Activated CD4-positive, alpha-beta T cell treated with anti-CD3 and anti-CD28 coated beads, Interleukin-2, amount 10 ng/mL, durations not matched to agents 7 days and 5 days (primary cell): ENCODE measurements at places on chromosomes 3 and 15. TPM values are rescaled to one million over a fixed set of nuclear protein-coding genes. Genes with fewer than 3 reads are reported as not detected.
A peak's percentile ranks its signal among the peaks of the same experiment; 100 is the strongest.

DNA sequence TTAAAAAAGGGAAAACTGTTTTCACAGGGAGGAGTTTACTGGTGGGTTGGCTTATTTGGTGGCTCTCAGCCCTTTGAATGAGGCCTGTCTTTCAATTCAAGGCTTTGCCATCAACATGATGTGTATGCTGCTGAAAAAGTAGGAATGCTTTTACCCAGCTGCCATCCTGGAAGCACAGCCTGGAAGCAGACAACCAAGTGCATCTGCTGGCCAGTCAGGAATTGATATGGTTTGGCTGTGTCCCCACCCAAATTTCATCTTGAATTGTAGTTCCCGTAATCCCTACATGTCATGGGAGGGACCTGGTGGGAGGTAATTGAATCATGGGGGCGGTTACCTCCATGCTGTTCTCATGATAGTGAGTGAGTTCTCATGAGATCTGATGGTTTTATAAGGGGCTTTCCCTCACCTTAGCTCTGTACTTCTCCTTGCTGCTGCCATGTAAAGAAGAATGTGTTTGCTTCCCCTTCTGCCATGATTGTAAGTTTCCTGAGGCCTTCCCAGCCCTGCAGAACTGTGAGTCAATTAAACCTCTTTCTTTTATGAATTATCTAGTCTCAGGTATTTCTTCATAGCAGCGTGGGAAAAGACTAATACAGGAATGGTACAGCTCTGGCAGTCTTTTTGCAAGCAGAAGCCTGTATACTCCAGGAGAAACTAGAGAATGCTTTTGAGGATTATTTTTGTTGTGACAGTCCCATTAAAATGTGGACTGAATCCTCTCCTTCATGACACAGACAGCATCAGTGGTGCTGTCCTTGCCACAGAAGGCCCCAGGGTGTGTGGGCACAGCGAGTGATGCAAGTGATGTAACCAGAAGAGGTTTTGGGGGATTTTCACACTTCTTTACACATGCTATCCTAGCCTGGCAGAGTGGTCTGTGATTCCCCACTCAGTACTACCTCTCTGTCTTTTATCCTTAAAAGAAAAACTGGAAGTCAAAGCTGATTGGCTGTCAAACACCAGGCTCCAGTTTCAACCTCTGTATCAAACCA, 20.0 kb downstream of the PLCL2 start:
- H3K4me3 ChIP-seq, result no peak overlapping the region
- peaks cover 39% of the 10 kb centered on the region for H3K36me3 ChIP-seq
- DNase-seq, result no peak
- peak overlapping the region; percentile 27 for H3K27ac ChIP-seq

The CCDC33 gene
- total RNA-seq, result not detected

The STRC gene
- total RNA-seq, result 0.20 TPM

GRCh38 chr3:77055841-77056341, 16.0 kb downstream of the ROBO2 start:
- no peaks in the 10 kb centered on the region for H3K4me1 ChIP-seq
- H3K27me3 ChIP-seq, result no peaks in the 10 kb centered on the region
- H3K4me3 ChIP-seq, result no peak overlapping the region
- DNase-seq, result no peak

GRCh38 chr3:110318108-110318507, 753.5 kb upstream of the NECTIN3 start:
- H3K4me3 ChIP-seq, result no peak overlapping the region
- H3K4me1 ChIP-seq, result no peaks in the 10 kb centered on the region
- no peaks in the 10 kb centered on the region for H3K36me3 ChIP-seq
- H3K27ac ChIP-seq, result no peak overlapping the region

- peaks cover 3% of the 10 kb centered on the region for H3K4me1 ChIP-seq
- no peaks in the 10 kb centered on the region for H3K36me3 ChIP-seq
- DNase-seq, result no peak
- H3K4me3 ChIP-seq, result no peak overlapping the region
- no peak overlapping the region for H3K27ac ChIP-seq
- H3K27me3 ChIP-seq, result peaks cover 20% of the 10 kb centered on the region
These were observed 9.8 kb downstream of the CTXND1 start for GRCh38 chr15:80242132-80242769.

- no peak overlapping the region for H3K27ac ChIP-seq
- H3K4me1 ChIP-seq, result peaks cover 5% of the 10 kb centered on the region
- no peak overlapping the region for H3K4me3 ChIP-seq
- no peak for DNase-seq
- H3K27me3 ChIP-seq, result no peaks in the 10 kb centered on the region
- H3K36me3 ChIP-seq, result no peaks in the 10 kb centered on the region
These were observed 151.0 kb upstream of the MLF1 start for GRCh38 chr3:158419820-158420653.

The IQCH gene
- total RNA-seq, result 0.89 TPM

- H3K4me3 ChIP-seq, result no peak overlapping the region
- H3K27me3 ChIP-seq, result no peaks in the 10 kb centered on the region
- DNase-seq, result no peak
These were observed 108.1 kb upstream of the GMNC start for GRCh38 chr3:190970560-190970959.

DNA sequence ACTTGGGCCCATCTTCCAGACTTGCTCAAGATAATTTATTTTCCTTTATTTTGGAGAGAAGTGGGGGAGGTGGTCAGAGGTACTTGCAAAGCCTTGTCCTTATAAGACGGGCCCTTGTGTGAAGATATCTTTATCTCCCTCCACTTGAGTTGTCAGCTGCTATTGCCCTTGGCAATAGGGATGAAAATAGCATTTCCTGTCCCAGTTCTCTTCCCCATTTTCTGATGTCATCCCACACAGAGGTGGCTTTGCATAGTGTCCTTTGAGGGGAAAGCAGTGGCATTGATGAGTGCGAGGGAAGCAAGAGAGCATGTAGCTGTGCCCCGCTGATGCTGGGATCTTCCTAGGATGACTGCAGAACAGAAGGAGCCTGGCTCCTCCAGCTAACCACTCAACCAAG, 41.9 kb upstream of the TUBGCP5 start:
- H3K27me3 ChIP-seq, result peaks cover 2% of the 10 kb centered on the region
- no peak overlapping the region for H3K27ac ChIP-seq
- no peaks in the 10 kb centered on the region for H3K4me1 ChIP-seq
- H3K4me3 ChIP-seq, result no peak overlapping the region

GRCh38 chr15:23670970-23671369, 16.1 kb downstream of the NDN start:
- no peaks in the 10 kb centered on the region for H3K4me1 ChIP-seq
- H3K27ac ChIP-seq, result no peak overlapping the region
- H3K36me3 ChIP-seq, result no peaks in the 10 kb centered on the region
- no peak for DNase-seq
- H3K4me3 ChIP-seq, result no peak overlapping the region
- no peaks in the 10 kb centered on the region for H3K27me3 ChIP-seq

- H3K27me3 ChIP-seq, result no peaks in the 10 kb centered on the region
- H3K4me3 ChIP-seq, result no peak overlapping the region
- no peak overlapping the region for H3K27ac ChIP-seq
- no peaks in the 10 kb centered on the region for H3K36me3 ChIP-seq
- H3K4me1 ChIP-seq, result no peaks in the 10 kb centered on the region
- no peak for DNase-seq
These were observed 543.7 kb upstream of the ADAMTS9 start for GRCh38 chr3:65231544-65231943.

DNA sequence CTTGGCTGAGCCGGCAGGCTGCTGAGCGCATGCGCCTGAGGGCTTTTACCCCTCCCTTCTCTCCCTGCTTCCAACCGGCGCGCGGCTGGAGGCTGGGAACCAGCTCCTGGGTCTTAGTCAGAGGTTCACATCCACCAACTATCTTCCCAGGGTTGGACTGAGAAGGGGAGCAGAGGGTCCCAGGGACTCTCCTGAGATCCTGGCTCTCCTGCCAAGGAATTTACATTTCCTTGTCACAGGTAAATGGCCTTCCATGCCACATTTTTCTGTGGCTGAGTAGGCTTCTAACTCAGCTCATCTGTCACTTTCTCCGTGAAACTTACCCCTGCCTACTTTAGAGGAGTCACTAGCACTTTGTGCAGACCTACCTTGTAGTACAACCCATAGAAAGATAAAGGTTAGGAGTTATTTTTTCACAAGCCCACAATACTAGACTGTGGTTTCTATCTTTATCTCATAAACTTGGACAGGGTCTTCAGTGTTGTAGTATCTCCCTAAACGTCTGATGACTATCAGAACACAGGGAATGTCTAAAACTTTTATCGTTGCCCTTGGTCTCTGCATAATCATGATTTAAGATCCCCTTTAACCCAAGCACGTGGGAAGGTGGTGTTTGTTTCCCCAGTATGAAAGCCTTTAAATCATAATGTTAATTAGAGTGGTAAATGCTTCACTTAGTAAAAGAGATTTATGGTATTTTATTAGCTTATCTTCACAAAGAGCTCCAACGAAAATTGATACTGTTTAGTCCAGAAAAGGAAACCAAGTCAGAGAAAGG, 638 bp upstream of the TBC1D5 start:
- H3K4me3 ChIP-seq, result peak overlapping the region; percentile 86
- H3K27me3 ChIP-seq, result no peaks in the 10 kb centered on the region
- DNase-seq, result no peak
- peaks cover 53% of the 10 kb centered on the region for H3K4me1 ChIP-seq
- peak overlapping the region; percentile 96 for H3K27ac ChIP-seq
- H3K36me3 ChIP-seq, result peaks cover 4% of the 10 kb centered on the region

DNA sequence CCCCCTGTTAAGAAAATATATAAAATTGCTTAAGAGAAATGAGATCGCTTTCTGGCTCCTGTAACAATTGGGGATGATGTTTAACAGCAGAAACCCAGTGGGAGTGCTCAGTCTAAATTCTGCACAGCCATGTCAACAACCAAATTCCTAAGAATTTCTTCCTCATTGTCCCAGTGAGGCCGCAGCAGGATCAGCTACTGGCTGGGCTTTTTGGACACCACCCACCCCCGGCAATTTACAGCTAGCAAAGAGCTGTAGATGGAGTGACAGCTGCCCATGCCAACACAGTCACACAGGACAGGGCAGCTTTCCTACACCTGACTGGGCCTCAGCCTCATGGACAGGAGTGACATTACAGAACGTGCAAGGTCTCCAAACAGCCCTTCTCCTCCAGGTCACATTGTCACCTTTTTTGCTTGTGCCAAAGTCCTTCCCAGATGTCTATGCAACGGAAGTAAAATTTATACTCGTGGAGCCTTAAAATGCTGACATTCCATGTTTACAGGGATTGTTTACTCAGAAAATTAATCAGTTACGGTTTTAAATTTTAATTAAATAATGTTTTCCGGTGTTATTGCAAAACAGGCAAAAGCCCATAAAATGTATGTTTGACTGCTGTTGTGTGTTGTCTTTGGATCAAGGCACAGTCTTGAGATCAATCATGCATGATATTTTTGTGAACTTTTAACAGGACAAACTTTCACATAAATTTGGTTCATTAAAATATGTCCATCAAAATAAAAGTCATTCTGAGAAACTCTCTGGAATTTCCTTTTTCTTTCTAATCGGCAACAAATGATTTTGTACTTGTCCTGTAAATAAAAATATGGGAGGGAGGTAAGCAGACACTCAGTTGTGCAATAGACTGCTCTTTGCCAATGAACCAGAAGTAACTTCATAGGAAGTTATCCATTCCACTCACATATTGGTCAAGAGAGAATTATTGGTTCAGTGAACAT, 943.2 kb downstream of the MCTP2 start:
- H3K36me3 ChIP-seq, result no peaks in the 10 kb centered on the region
- no peaks in the 10 kb centered on the region for H3K27me3 ChIP-seq
- DNase-seq, result no peak
- H3K4me3 ChIP-seq, result no peak overlapping the region
- H3K27ac ChIP-seq, result no peak overlapping the region

The LSM3 gene
- 18.6 TPM for total RNA-seq

- DNase-seq, result no peak
- H3K27ac ChIP-seq, result no peak overlapping the region
- peaks cover 1% of the 10 kb centered on the region for H3K27me3 ChIP-seq
- no peaks in the 10 kb centered on the region for H3K4me1 ChIP-seq
- no peak overlapping the region for H3K4me3 ChIP-seq
These were observed 146.3 kb upstream of the CTDSPL start for GRCh38 chr3:37715358-37715757.

The PSTPIP1 gene
- 176 TPM for total RNA-seq

DNA sequence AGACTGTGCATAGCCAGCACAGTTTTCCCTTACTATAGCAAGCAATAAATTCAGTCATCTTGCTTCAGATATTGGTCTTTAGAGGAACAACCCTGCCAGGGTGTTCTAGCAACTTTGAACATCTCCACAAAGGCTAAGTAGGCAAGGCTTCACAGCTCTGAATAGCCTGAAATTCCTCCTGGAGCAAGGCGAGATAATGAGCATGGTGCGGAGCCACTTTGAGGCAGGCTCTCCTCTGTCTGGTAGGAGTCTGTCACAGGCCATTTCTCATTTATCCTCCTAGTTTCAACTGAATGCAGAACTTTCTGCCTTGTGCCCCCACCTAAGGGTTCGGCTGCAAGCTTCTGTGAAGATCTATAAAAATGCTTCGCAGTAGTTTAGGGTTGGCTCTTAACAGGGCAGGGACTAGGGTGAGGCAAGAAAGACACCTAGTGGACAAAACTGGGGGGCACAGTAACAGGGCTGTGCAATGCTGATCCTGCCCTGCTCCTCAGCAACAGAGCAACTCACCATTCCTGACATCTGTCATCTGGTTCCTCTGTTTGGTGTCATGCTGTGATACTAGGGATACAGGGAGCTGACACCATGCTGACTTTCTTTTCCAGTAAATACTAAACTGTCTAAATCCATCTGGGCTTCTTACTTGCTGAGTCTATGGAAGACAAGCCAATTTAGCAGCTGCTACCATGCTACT, 16.6 kb upstream of the EHHADH start:
- no peaks in the 10 kb centered on the region for H3K36me3 ChIP-seq
- no peaks in the 10 kb centered on the region for H3K4me1 ChIP-seq
- no peak overlapping the region for H3K4me3 ChIP-seq
- H3K27me3 ChIP-seq, result peaks cover 24% of the 10 kb centered on the region
- H3K27ac ChIP-seq, result no peak overlapping the region

GRCh38 chr15:89221543-89221942, at the start of gene RLBP1:
Gene RLBP1 (minus strand): TSS chr15:89221579. CDS start chr15:89218975, 2,604 bp downstream.
- H3K36me3 ChIP-seq, result no peaks in the 10 kb centered on the region
- no peak within 1 kb of the TSS for H3K27ac ChIP-seq
- no peak within 1 kb of the TSS for H3K4me3 ChIP-seq
- peaks cover 1% of the 10 kb centered on the region for H3K27me3 ChIP-seq

DNA sequence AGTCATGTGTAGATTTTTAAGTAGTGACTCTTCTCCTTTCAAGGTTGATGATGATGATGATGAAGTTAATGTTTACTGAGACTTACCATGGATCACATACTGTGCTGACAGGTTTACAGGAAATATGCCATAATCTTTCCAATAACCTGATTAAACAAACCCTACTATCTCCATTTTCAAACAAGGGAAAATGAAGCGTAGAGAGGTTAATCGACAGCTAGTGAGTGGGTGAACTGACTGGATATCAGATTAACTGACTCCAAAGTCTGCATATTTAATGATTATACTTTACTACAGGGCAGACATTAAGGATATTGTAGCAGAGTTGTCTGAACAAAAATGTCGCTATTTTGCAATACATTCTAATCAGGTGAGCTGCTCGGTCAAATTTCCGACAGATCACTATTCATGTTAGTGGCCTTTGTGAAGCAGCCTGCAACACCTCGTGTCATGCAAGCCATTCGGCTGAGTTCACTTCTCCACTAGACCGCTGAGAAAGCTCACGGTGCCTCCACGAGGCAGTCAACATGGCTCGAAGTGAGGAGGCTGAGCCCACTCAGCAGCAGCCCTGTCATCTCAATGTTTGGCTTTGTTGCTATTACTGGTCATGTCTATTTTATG, 264.2 kb downstream of the NFKBIZ start:
- H3K4me3 ChIP-seq, result no peak overlapping the region
- peak overlapping the region; percentile 71 for H3K27ac ChIP-seq
- DNase-seq, result no peak
- H3K36me3 ChIP-seq, result peaks cover 16% of the 10 kb centered on the region
- no peaks in the 10 kb centered on the region for H3K27me3 ChIP-seq

- H3K27ac ChIP-seq, result no peak overlapping the region
- H3K4me3 ChIP-seq, result no peak overlapping the region
- no peaks in the 10 kb centered on the region for H3K27me3 ChIP-seq
- no peak for DNase-seq
- no peaks in the 10 kb centered on the region for H3K4me1 ChIP-seq
These were observed 271.2 kb downstream of the FAM43A start for GRCh38 chr3:194956697-194957396.
